GM23338 (cell line): ENCODE measurements at places on chromosomes 6 and 20. TPM values are rescaled to one million over a fixed set of nuclear protein-coding genes. Genes with fewer than 3 reads are reported as not detected.
A peak's percentile ranks its signal among the peaks of the same experiment; 100 is the strongest.

Gene VWA7
- 0.07 and 0.12 TPM in 2 replicates for total RNA-seq

Gene GSTA1
- total RNA-seq = not detected in 2 replicates

Gene SOX18
- 0.21 TPM in 1 of 2 replicates, not detected in the other for total RNA-seq

GRCh38 chr6:72413884-72414283 is 208.0 kb upstream of the KCNQ5 start:
- DNase-seq = no peak
- H3K27ac ChIP-seq = no peak overlapping the region
- no peak overlapping the region for H3K4me3 ChIP-seq
- no peaks in the 10 kb centered on the region for H3K4me1 ChIP-seq
- H3K27me3 ChIP-seq = no peaks in the 10 kb centered on the region
- H3K36me3 ChIP-seq = no peaks in the 10 kb centered on the region

- no peaks in the 10 kb centered on the region for H3K4me1 ChIP-seq
- no peak overlapping the region for H3K4me3 ChIP-seq
- no peak for DNase-seq
- H3K36me3 ChIP-seq = no peaks in the 10 kb centered on the region
These were observed 331.8 kb downstream of the GJA1 start for GRCh38 chr6:121767211-121767610.

DNA sequence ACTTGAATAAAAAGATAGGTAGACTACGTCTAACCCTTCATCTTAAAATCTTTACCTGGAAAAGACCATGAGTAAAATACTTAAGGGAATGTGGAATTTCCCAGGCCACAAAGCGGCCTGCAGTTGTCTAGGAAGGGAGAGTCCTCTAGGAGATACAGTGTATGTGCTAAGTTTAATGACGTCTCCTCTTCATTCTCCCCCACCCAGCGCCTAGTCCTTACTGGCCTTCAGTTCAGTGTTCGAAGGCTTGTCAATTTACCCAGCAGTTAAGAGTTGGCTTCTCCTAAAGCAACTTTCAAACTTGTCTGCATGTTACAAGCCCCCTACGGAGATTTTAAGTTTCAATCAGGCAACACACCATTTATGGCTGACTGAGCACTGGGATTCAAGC is 35.2 kb downstream of the HFE start:
- H3K4me1 ChIP-seq = peaks cover 3% of the 10 kb centered on the region; the same call in 1 of the 2 replicates
- peak overlapping the region; percentile 97 for H3K27ac ChIP-seq
- H3K36me3 ChIP-seq = no peaks in the 10 kb centered on the region
- H3K27me3 ChIP-seq = no peaks in the 10 kb centered on the region
- DNase-seq = peak; percentile 68

GRCh38 chr6:25359891-25360290 is 80.7 kb downstream of the CARMIL1 start:
- H3K36me3 ChIP-seq = no peaks in the 10 kb centered on the region
- no peak overlapping the region for H3K27ac ChIP-seq
- H3K27me3 ChIP-seq = no peaks in the 10 kb centered on the region
- no peak for DNase-seq
- H3K4me3 ChIP-seq = no peak overlapping the region

- H3K27me3 ChIP-seq = no peaks in the 10 kb centered on the region
- H3K4me1 ChIP-seq = peaks cover 6% of the 10 kb centered on the region; the same call in 1 of the 2 replicates
- no peak overlapping the region for H3K27ac ChIP-seq
- H3K36me3 ChIP-seq = no peaks in the 10 kb centered on the region
These were observed 105.1 kb upstream of the CNKSR3 start for GRCh38 chr6:154615483-154616025.

- DNase-seq = no peak
- H3K27me3 ChIP-seq = no peaks in the 10 kb centered on the region
- H3K36me3 ChIP-seq = no peaks in the 10 kb centered on the region
- H3K4me3 ChIP-seq = no peak overlapping the region
- H3K4me1 ChIP-seq = no peaks in the 10 kb centered on the region
- no peak overlapping the region for H3K27ac ChIP-seq
These were observed 102.1 kb upstream of the NXT1 start for GRCh38 chr20:23248461-23248882.

GRCh38 chr20:49701241-49701790 is 12.4 kb downstream of the B4GALT5 start:
- no peaks in the 10 kb centered on the region for H3K27me3 ChIP-seq
- peak overlapping the region; percentile 21; the same call in 1 of the 2 replicates for H3K27ac ChIP-seq
- H3K4me1 ChIP-seq = peaks cover 61% of the 10 kb centered on the region
- no peaks in the 10 kb centered on the region for H3K36me3 ChIP-seq
- DNase-seq = no peak
